ENCODE measurements at places on chromosomes 11 and 22.

DNA sequence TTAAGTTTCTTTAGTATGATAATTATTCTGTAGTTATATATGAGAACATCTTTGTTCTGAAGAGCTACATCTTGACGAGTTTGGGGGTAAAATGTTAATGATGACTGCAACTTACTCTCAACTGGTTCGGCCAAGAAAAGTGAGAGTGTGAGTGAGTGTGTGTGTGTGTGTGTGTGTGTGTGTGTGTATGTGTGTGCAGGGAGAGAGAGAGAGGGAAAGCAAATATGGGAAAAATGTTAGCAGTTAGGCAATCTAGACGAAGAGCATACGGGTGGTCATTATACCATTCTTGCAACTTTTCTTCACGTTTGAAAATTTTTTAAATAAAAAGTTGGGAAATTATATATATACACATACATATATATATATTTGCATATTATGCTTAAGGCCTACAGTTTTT lies 18.3 kb upstream of the TMEM41B start:
- H3K27ac ChIP-seq, result no peak overlapping the region
- no peak for DNase-seq
- H3K36me3 ChIP-seq, result no peaks in the 10 kb centered on the region
- H3K4me3 ChIP-seq, result no peak overlapping the region

DNA sequence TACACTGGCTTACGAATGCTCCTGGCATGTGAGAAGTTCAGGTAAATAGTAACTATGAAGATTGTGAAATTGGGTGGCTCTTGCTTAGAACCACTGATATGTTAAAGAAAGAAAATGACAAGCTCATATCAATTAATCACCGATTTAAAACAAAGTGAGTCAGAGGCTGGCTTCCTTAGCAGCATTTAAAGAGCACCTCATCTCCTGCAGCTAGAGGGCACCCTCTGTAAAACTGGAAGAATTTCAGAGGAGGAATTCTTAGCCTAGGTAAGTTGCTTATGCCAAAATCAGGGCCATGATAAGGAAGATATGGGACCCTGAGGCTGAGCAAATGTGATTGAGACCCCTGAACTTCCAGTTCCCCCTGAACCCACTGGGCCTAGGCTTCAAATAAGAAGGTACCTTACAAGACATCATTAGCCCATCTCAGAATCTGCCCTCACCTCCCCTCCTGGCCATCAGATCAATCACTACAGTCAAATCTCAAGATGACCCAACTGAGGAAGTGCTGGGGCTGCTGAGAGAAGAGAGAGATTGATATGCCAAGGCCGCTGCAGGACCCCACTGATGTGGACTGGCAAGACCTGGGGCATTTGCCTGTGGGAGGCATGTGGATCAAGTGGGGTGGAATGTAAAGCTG lies 8.6 kb upstream of the CD3E start:
- no peaks in the 10 kb centered on the region for H3K27me3 ChIP-seq
- H3K36me3 ChIP-seq, result no peaks in the 10 kb centered on the region
- no peak for DNase-seq
- no peak overlapping the region for H3K4me3 ChIP-seq

DNA sequence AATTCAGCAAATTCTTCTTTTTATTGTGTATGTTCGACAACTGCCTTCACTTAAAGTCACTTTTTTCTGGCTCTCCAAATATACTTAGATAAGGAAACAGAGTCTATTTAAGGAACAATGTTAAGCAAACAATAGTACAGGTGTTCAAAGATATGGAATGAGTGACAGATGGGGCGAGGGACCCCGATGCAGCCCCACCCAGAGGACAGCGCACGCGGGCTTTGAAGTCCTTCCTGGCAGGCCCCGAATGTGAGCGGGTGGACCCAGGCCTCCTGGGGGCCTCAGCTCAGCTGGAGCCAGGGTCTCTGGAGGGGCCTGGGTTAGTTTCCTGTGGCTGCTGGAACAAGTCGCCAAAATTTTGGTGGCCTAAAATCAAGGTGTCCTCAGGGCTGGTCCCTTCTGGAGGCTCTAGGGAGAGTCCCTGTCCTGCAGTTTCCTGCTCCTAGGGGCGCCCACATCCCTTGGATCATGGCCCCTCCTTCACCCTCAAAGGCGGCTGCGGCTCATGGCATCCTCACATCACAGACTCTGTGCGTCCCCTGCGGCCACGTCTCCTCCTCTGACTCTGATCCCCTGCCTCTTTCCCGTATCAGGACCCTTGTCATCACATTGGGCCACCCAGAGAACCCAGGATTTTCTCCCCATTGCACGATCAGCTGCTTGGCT lies 40.6 kb upstream of the KCNQ1OT1 start:
- H3K4me3 ChIP-seq, result no peak overlapping the region
- H3K36me3 ChIP-seq, result no peaks in the 10 kb centered on the region
- no peaks in the 10 kb centered on the region for H3K27me3 ChIP-seq
- no peaks in the 10 kb centered on the region for H3K4me1 ChIP-seq
- H3K27ac ChIP-seq, result no peak overlapping the region

GRCh38 chr11:31480930-31481329 lies 28.5 kb downstream of the IMMP1L start:
- H3K27ac ChIP-seq, result no peak overlapping the region
- no peaks in the 10 kb centered on the region for H3K36me3 ChIP-seq
- DNase-seq, result no peak
- no peaks in the 10 kb centered on the region for H3K27me3 ChIP-seq
- H3K4me3 ChIP-seq, result no peak overlapping the region

GRCh38 chr11:17853280-17853679 lies 118.7 kb downstream of the KCNC1 start:
- H3K4me3 ChIP-seq, result no peak overlapping the region
- H3K4me1 ChIP-seq, result no peaks in the 10 kb centered on the region
- no peaks in the 10 kb centered on the region for H3K36me3 ChIP-seq
- no peaks in the 10 kb centered on the region for H3K27me3 ChIP-seq

DNA sequence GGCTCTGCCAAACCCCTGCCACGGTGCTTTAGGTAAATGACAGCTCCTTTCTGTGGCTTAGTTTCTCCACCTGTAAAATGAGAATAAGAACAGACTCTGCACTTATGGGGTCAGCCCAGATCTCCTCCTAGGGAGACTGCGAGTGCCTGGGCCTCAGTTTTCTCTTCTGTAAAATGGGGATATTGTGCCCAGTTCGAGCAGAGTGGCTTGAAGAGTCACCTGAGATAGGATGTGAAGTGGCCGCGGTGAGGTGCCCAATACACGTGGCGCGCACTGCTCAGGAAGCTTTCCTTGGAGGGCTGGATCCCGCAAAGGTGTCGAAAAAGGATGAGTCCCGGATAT lies 473 bp upstream of the EMID1 start:
- peak overlapping the region; percentile 57 for H3K4me3 ChIP-seq
- no peak overlapping the region for H3K27ac ChIP-seq
- H3K36me3 ChIP-seq, result no peaks in the 10 kb centered on the region
- H3K27me3 ChIP-seq, result no peaks in the 10 kb centered on the region
- DNase-seq, result no peak

DNA sequence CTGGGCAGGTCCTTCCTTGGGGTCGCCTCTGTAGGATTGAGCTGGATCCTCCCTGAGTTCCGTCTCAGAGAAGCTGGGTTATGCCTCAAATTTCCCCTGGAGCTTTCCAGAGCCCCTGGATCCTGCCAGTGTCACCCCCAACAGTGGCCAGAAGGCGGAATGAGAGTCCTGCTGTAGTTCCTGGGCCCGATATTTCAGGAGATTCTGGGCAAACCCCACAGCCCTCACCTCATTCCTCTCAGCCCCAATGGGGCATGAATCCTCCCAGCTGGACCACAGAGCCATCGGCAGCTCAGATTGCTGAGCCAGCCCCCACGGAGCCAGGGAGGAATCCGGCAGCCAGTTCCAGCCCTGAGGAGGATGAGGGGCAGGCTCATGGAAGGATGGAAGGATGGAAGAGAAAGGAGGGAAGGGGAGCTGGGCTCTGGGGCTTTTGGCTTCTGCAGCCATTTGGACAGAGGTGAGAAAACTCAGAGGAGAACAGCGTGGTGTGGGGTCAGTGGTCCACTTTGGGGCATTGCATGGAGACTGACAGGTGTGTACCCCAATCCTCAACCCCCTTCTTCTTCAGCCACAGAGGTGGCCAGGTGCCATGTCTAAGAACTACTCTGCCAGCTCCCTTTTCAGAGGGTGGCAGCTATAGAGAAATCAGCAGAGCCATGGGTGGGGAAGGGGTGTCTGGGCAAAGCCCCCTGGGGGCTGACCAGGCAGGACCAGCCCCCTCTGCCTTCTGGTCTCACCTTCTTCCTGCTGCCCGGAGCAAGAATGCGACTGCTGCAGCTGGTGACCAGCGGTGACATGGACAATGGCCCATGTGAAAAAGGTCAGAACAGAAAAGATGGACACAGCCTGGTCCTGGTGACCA lies 867.6 kb downstream of the TBC1D22A start:
- no peak overlapping the region for H3K27ac ChIP-seq
- no peaks in the 10 kb centered on the region for H3K36me3 ChIP-seq
- no peaks in the 10 kb centered on the region for H3K27me3 ChIP-seq

DNA sequence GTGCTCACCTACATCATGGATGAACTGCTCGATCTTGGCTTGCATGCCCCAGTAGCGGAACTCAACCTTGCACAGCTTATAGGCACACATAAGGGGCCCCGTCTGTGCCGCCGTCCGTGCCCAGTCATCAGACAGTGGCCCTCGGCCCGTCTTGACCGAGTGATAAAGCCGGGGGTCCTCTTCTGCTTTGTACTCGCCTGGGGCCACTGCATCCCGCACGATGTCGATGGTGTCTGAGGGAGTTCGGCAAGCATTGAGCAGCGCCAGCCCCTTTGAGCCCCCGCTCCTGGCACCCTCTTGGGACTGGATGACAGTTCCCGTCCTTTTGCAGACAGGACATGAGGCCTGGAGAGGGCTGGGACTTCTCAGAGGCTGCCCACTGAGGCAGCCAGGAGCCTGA lies 3.3 kb downstream of the PITPNM1 start:
- peaks cover 69% of the 10 kb centered on the region for H3K27me3 ChIP-seq
- H3K27ac ChIP-seq, result no peak overlapping the region
- no peak for DNase-seq
- H3K4me3 ChIP-seq, result no peak overlapping the region
- no peaks in the 10 kb centered on the region for H3K36me3 ChIP-seq

GRCh38 chr11:132024587-132025295 lies 654.3 kb downstream of the NTM start:
- no peak overlapping the region for H3K4me3 ChIP-seq
- no peaks in the 10 kb centered on the region for H3K36me3 ChIP-seq
- no peak overlapping the region for H3K27ac ChIP-seq
- H3K27me3 ChIP-seq, result no peaks in the 10 kb centered on the region
- DNase-seq, result no peak

GRCh38 chr11:97667057-97667456 lies 1277.2 kb downstream of the JRKL start:
- no peak overlapping the region for H3K27ac ChIP-seq
- H3K4me1 ChIP-seq, result no peaks in the 10 kb centered on the region

GRCh38 chr22:25645266-25645665 lies 80.8 kb downstream of the GRK3 start:
- DNase-seq, result no peak
- H3K36me3 ChIP-seq, result no peaks in the 10 kb centered on the region
- H3K4me1 ChIP-seq, result no peaks in the 10 kb centered on the region
- no peak overlapping the region for H3K27ac ChIP-seq
- H3K27me3 ChIP-seq, result no peaks in the 10 kb centered on the region

DNA sequence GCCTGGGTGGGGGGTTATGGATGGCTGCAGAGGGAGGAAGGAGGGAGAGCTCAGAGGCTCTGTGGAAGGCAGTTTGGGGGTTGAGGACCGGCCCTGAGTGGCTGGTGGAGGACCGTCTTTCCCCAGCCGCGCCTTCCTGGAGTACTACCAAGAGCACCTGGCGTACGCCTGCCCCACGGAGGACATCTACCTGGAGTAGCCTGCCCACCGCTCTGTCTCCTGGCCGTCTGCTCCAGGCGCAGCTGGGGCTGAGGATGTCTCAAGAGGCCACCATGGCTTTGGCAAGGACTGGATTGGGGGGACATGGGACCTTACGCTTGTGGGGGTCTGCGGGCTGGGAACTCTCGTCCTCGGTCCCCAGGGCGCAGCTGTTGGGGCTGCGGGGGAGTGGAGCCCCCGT lies 10.0 kb downstream of the MAPK8IP2 start:
- H3K27ac ChIP-seq, result no peak overlapping the region
- no peak overlapping the region for H3K4me3 ChIP-seq
- no peak for DNase-seq
- peaks cover 83% of the 10 kb centered on the region for H3K27me3 ChIP-seq
- no peaks in the 10 kb centered on the region for H3K36me3 ChIP-seq
- no peaks in the 10 kb centered on the region for H3K4me1 ChIP-seq

- no peak overlapping the region for H3K4me3 ChIP-seq
- H3K4me1 ChIP-seq, result no peaks in the 10 kb centered on the region
- DNase-seq, result no peak
- H3K36me3 ChIP-seq, result no peaks in the 10 kb centered on the region
Measured at GRCh38 chr22:27588268-27588667, 213.3 kb downstream of the MN1 start.

GRCh38 chr11:62400760-62401159 lies 18.1 kb upstream of the SCGB1A1 start:
- no peaks in the 10 kb centered on the region for H3K27me3 ChIP-seq
- no peaks in the 10 kb centered on the region for H3K36me3 ChIP-seq
- H3K4me3 ChIP-seq, result no peak overlapping the region
- DNase-seq, result no peak

DNA sequence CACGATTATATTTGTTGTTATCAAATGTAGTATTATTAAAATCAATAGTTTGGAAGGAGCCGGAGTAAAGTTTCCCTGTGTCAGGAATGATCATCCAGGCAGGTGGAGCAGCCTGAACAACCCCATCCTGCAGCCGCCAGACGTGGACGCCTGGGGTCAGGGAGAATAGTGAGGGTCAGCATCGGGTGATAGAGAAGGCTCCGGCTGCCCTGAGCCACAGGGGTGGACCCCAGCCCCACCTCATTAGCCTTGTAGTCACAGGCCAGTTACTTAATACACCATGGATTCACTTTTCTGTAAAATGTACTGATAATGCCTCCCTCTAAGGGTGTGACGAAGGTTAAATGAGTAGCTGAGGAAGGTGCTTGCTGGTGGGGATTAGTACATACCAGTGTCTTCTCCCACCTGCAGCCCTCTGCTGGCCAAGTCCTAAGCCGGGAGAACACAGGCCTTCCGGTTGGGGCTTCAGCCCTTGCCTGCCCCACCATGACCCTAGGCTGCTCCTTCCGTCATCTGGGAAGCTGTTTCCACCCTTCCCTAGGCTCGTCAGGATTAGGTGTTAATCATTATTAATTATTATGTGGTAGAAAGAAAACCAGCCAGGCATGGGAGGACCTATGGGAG lies 14.9 kb downstream of the TMEM121B start:
- peak overlapping the region; percentile 31 for H3K27ac ChIP-seq
- H3K36me3 ChIP-seq, result no peaks in the 10 kb centered on the region
- no peak for DNase-seq
- H3K4me3 ChIP-seq, result no peak overlapping the region
- no peaks in the 10 kb centered on the region for H3K27me3 ChIP-seq
- no peaks in the 10 kb centered on the region for H3K4me1 ChIP-seq

GRCh38 chr11:11370255-11370961 lies 17.4 kb upstream of the CSNK2A3 start:
- no peaks in the 10 kb centered on the region for H3K4me1 ChIP-seq
- no peaks in the 10 kb centered on the region for H3K27me3 ChIP-seq
- no peaks in the 10 kb centered on the region for H3K36me3 ChIP-seq

DNA sequence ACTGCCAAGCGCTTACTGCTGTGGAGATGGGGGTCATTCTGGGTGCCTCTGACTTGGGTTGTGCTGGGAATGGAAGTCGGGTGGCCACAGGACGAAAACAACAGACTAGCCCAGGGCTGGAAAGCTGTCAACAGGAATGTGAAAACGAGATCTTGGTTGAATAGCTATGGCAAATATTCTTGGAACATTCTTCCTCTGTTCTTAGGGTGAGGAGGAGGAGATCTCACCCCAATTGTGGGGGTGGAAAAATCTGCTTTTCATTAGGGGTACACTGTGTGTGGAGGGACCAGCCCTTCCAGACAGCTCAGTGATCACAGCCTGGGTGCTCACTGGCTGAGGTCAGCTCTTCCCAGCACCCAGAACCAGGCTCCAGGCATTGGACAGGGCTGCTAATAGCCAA lies 52.0 kb upstream of the PRSS23 start:
- no peak overlapping the region for H3K4me3 ChIP-seq
- no peaks in the 10 kb centered on the region for H3K4me1 ChIP-seq
- H3K36me3 ChIP-seq, result no peaks in the 10 kb centered on the region
